ENCODE measurements at places on chromosomes 5 and 9.

GRCh38 chr5:9239071-9239470 is 306.8 kb downstream of the SEMA5A start:
- DNase-seq, result no peak

- DNase-seq, result no peak
These were observed 8.1 kb downstream of the FCN2 start for GRCh38 chr9:134888603-134889190.

- DNase-seq, result no peak
These were observed 43.1 kb downstream of the ELL2 start for GRCh38 chr5:95918421-95919006.

GRCh38 chr9:16873126-16873802 is 2.8 kb upstream of the BNC2 start:
- no peak for DNase-seq

GRCh38 chr5:158819095-158819494 is 280.6 kb downstream of the EBF1 start:
- DNase-seq, result no peak
